Stimulated activated CD8-positive, alpha-beta memory T cell treated with anti-CD3 and anti-CD28 coated beads, Interleukin-15, amount 100 ng/mL, for 24 hours (primary cell): ENCODE measurements at places on chromosomes 11 and 22.

GRCh38 chr22:50008151-50009040 is 4.2 kb downstream of the IL17REL start:
- DNase-seq, result no peak

GRCh38 chr22:36816636-36817524 is at the start of gene PVALB:
TSS of gene PVALB (minus strand) at chr22:36817035. CDS start at chr22:36817005, 30 bp downstream.
- DNase-seq, result no peak

DNA sequence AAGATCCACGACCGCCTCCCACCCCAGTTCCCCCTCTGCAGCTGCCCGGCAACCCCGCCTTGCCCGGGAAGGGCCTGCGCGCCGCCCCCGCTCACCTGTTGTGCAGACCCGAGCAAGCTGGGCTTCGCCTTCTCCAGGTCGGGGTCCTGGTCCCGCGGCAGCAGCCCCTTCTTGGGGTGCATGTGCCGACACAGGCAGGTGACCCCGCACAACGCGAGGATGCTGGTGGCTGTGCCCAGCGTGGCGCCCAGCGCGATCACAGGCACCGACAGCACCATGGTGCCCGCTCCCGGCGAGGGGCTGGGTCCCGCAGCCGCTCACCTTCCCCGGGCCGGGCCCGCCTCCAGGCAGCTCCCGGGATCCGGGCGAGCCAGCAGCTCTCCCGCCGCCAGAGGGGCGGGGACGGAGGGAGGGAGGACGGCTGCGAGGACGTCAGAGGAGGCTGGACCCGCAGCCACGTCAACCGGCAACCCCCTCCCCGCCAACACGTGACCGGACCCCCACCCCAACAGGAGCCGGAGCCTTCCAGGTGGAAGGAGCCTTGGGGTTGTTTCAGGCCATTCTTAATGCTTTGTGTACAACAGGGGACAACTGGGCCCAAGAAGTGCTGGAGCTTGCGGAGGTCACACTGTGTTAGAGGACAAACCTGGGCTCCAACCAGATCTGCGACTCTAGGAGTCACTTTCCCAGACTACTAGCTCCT is at the start of gene SYT13:
SYT13 (minus strand) TSS at position 412 of the 703 bp plus-strand sequence; CDS start at position 278, 134 bp downstream.
- no peak for DNase-seq

GRCh38 chr11:72223615-72224563 is 678 bp upstream of the INPPL1 start:
- DNase-seq, result peak; percentile 33

DNA sequence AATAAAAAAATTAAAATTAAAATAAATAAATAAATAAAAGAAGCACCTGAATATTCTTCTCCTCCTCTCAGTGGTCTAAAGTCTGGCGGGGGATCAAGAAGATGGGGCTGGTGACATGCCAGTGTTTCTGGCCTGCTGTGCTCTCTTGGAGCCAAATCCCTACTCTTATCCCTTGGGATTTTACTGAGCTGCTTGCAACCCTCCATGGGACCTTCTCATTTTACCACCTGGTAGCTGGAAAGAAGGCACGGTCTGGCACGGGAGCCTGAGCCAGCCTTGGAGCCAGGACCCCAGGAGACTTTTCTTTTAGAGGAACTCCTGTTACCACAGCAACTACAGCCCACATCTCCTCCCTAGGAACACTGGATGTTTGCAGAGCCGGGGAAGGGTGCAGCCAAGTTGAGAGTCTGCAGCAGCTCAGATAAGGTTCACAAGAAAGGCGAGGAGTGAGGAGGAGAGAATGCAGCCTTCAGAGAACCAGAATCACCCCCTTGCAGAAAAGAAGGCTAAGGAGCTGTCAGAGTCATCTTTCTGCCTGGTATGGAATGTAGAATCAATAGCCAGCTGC is 21.4 kb downstream of the CD6 start:
- no peak for DNase-seq

DNA sequence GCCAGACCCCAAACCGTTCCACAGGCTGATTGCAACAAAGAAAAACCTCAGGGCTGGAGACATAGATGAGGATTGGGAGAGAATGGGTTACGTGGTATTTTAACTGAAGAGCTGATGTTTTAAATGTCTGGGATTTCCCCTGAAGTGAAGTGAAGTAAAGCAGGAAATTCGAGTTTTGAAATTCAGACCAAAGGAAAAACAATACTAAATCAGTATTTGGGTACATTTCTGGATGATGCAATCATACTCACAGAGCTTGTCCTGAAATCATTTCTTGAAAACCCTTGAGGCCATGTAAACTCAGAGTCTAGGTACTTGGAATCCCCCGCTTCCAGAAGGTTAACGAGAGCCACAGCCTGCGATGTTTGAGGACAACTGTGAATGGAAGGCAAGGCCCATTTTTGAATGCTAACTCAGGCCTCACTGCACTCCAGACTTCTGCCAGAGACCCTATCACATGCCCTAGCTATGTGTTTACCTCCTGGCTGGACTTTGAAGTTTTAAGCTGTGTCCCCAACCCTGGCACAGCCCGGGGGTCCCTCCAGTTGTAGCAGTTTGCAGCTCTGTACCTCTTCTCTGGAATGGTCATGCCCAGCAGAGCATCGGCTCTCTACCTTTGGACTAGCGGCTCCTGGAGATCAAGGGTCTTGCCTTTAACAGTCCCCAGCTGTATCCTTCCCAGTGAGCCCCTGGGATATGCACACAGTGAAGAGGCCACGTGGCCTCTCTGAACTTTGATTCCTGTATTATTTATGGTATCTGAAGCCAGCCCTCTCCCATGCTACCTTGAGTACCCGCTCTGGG is 5.4 kb upstream of the FTH1 start:
- no peak for DNase-seq

DNA sequence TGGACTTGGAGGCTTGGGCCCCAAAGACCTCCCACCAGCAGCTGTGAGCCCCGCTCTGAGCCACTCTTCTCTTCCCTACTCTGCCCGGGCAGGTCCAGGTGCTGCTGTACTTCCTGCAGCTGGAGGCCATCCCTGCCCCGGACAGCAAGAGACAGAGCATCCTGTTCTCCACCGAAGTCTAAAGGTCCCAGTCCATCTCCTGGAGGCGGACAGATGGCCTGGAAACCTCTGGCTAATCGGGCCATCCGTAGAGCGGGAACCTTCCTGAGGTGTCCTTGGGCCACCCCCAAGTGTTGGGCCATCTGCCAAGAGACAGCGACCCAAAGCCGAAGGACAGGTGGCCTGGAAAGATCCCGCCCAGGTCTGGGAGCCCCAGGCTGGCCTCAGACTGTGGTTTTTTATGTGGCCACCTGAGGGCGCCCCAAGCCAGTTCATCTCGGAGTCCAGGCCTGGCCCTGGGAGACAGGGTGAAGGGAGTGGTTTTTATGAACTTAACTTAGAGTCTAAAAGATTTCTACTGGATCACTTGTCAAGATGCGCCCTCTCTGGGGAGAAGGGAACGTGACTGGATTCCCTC is 135.1 kb downstream of the BCR start:
- no peak for DNase-seq

DNA sequence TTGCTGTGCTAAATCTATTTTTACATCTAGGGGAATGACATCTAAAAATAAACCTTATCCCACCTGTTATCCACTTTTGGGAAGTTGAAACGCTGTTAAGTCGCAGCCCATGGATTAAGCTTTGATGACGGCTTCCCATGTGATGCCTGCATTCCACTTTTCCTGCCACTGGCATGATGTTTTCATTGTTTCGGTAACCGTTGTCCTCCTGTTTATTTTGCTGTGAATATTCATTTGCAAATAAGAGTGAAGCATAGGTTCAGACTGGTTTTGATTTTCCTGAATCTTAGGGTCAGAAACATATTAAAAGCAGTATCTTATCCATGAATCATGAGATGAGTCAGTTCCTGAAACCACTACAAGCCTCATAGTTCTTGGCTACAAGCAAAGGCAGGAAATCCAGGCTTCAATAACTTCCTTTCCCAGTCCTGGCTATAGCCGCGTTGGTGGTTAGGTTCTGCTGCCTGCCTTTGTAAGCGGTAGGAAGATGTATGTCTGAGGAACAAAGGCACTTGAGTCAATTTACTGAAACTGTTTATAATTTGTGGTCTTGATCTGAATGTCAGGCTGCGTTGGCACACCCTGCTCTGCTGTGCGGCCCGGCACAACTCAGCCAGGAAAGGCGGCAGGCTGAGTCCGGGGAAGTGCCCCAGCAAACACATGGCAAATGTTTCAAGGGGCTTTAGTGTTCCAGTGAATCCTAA is 19.4 kb downstream of the TEAD1 start:
- no peak for DNase-seq

GRCh38 chr11:118079491-118079890 is 2.6 kb downstream of the TMPRSS4 start:
- DNase-seq, result no peak

DNA sequence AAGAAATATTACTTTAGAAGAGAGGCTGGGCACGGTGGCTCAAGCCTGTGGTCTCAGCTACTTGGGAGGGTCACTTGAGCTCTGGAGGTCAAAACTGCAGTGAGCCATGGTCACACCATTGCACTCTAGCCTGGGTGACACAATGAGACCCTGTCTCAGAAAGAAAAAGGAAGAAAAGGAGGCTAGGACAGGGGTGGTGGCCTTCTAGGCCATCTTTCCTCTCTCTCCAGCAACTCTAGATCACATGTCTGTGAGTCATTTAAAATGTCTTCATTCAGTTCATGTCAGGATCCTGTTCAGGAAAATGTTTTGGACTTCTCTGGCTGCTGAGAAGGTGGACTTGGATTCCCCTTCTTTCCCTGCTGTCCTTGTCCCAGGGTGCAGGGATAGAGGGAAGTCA is 53.3 kb downstream of the PPFIA1 start:
- DNase-seq, result no peak

- DNase-seq, result no peak
Observed at GRCh38 chr22:49755631-49756001, 72.1 kb downstream of the BRD1 start.

GRCh38 chr22:26753125-26753862 is 95.9 kb downstream of the MIAT start:
- DNase-seq, result no peak

GRCh38 chr22:21739828-21740377 is 4.3 kb upstream of the YPEL1 start:
- DNase-seq, result no peak

GRCh38 chr22:45103756-45104155 is 60.0 kb upstream of the NUP50 start:
- no peak for DNase-seq

GRCh38 chr11:14388352-14388751 is 29.4 kb upstream of the RRAS2 start:
- no peak for DNase-seq

DNA sequence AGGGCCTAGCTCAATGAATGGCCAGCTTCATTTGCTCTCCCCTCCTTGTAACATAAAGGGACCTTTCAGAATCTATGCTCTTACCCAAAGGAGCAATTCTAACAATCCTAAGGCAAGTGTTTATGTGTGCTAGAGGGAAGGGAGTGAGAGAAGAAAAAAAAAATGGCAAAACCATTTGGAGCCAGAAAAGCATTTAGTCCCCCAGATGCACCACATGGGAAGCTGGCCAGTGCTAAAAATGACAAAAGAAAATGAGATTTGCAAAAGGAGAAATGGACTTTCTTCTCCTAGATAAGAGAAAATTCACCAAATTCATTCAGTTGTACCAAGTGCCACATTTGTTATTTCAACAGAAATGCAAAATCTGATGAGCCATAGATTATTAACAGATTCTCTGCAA is 52.8 kb downstream of the SERGEF start:
- no peak for DNase-seq

DNA sequence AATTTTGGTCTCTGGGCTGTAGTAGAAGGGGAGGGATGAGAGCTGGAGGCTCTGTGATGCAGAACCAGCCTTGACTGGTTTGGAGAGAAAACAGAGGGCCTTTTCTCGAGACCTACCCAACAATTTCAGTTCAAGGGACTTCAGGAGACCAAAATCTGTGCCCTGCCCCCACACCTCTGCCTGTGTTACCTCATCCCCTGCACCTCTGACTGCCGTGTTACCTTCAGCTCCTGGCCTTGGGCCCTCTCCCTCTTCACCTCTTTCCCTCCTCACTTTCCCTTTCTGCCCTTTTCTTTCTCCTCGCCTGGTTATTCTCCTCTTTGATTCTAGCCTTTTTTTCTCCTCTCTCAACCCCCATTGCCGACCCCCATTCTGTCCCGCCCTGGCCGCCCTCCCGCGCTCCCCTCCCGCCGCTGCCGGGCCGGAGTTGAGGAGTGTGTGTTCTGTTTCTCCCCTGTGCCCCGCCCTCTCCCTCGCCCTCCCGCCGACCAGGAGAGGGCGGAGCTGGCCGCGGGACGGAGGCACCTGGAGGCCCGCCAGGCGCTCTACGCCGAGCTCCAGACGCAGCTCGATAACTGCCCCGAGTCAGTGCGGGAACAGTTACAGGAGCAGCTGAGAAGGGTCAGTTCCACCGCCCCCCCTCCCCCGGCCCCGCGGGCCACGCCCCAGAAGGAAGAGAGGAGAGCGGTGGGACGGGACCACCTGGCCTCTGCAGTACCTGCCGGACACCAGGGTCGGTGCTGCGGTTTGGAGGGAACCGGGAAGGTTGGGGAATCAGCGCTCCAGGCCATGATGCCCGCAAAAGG is 27.2 kb downstream of the PHLDB1 start:
- DNase-seq, result no peak

DNA sequence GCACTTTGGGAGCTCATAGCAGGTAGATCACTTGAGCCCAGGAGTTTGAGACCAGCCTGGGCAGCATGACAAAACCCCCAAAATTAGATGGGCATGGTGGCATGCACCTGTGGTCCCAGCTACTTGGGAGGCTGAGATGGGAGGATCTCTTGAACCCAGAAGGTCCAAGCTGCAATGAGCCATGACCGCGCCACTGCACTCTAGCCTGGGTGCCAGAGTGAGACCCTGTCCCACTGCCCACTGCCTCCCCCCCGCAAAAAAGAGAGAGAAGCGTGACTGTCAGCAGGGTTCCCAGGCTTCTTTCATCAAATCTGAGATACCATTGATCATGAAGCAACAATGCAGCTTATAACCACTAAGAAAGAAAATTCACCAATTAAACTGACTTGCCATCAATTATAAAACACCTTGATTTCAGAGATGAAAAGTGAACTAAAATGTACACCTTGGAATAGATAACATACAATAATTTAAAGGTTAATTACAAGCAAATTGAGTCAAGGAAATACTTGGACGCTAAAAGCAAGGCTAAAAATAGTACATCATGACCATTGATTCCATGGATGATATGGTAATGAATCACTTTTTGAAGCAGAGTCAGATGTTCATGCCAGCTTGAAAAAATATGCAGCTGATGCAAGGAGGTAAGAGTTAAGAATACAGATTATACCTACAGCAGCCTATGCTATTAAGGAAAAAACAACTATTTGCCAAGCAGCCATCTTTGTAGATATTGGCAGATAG is 90.8 kb upstream of the ALKBH3 start:
- no peak for DNase-seq

- no peak for DNase-seq
Observed at GRCh38 chr11:46112961-46113607, 8.2 kb downstream of the PHF21A start.

- no peak for DNase-seq
Observed at GRCh38 chr11:67250059-67251043, 15.9 kb upstream of the GRK2 start.

GRCh38 chr11:87453531-87454089 is 415.9 kb downstream of the TMEM135 start:
- DNase-seq, result no peak

DNA sequence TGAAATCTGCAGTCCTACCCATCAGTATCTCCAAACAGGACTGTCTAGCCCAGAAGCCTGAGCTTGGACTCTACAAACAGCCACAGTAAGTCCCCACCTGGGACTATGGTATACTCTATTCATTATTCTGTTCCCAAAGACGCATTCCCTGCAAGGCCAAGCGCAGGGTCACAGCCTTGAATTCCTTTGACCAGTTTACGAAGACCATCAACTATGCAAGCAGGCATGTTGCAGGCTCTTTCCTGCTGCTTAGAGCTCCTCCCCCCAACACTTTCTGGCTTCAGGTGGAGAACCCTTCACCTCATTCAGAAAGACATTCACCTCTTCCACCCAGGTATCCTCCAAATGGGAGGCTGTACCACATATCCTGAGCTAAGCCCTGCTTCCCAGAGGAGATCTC is 62.5 kb downstream of the TIMP3 start:
- no peak for DNase-seq
